CD4-positive, alpha-beta T cell treated with Interleukin-10 for 1 hour (primary cell): ENCODE measurements at places on chromosomes 12 and 14.

DNA sequence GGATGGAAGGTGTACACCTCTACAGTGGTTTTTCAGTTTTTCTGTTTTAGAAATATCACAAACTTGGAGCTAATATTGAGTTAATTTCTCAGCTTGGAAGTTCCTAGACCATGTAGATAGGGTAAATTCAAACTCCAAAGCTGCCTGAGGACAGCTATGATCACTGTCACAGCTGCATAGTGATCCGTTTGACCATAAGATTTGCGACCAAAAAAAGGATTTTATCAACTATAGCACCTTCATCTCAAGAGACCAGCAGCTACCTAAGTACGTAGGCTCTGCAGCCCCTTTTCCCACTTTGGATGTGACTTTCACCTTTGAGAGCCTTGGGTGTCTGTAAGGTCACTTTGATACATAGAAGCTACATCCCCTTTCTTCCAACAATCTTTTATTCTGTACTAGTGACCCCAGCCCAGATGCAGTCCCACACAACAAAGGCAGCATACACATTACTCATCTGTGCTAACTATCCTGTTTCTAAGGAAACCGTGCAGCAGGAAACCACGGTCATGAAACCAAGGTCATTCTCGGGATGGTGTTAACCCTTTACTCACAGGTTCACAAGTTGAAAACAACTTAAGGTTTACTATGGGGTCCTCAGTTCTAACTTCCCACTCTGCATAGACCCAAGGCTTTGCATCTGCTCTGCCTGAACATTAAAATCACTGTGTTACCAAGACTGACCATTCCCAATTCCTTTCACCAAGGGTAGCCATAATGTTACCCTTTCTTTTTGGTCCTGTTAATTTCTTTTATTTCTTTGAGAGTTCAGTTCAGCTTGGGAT lies 75.4 kb downstream of the IFT81 start:
- DNase-seq = no peak

DNA sequence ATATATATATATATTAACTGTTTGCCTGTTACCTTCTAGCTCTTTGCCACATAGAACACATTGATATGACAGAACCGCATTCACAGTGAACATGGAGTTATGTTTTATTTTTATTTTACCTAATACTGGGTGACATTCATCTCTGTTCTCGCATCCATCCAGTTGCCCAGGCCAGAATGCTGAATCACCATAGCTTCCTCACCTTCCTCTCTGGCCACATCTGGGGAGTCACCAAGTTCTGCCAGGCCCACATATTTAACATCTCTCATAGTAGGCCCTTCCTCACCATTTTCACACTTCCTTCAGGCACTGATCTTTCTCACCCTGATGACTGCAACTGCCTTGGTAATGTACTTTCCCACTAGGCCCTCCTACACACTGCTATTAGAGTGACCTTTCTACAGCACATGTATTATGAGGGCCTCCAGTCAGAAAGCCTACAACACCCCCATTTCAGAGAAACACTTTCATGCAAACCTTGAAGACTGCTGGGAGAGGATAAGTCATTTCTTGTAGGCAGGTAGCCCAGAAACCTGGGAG lies 106.8 kb downstream of the LGR5 start:
- DNase-seq = no peak

- no peak for DNase-seq
Observed at GRCh38 chr14:74950795-74951442, 4.5 kb downstream of the PGF start.

DNA sequence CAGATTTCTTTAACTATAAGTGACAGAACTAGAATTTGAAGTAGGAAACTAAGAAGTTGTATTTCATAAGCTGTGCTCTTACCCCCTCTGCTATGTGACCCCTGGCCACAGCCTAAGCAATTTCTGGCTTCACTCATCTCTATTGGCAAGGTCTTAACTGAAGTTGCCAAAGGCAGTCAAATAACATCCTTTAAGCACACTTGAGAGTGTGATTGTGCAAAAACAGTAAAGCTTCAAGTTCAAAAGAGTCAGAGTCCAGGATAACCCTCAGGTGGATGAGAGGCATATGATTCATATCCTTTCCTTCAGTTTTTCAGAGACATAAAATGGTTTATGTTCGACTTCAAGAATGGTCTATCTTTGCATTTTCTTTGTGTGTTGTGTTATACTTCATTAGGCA lies 45.2 kb downstream of the GRIP1 start:
- no peak for DNase-seq

- peak; percentile 14 for DNase-seq
Observed at GRCh38 chr12:52358575-52359350, 8.5 kb downstream of the KRT85 start.

GRCh38 chr12:3222979-3223378 lies 145.8 kb downstream of the TSPAN9 start:
- no peak for DNase-seq

GRCh38 chr12:668090-668481 lies 4.8 kb upstream of the NINJ2 start:
- no peak for DNase-seq

DNA sequence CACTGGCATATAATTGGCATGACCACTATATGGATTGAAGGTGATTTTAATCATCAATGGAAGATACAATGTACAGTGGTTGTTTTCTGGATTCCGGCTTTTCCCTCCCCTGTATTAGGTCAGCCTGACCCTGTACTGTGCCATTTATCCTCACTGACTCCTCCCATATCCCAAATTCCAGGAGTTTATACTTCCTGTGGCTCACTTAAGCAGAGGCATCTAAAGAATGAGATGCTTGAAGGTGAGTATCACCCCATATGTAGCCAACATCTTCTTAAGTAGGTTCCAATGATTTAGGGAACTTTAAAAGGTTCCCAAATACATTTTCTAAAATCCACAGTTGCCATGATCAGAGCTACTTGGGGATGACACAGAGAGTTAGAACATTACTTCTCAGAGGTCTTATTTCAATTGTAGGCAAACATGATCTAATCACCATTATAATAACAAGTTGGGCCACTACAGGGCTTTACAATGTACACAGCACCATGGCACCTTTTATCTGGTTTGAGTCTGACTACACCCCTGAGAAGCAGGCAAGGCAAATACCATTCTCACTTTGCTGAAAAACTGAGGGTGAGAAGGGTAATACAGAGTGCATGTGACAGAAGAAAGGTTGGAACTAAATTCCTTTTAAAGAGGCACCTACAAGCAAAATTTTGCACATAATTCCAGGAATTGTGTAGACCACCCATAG lies 212.3 kb upstream of the GARIN6 start:
- DNase-seq = no peak
